Activated naive CD8-positive, alpha-beta T cell treated with anti-CD3 and anti-CD28 coated beads, Interleukin-2, amount 50 U/mL, for 24 hours (primary cell): ENCODE measurements at places on chromosomes 4 and X.

DNA sequence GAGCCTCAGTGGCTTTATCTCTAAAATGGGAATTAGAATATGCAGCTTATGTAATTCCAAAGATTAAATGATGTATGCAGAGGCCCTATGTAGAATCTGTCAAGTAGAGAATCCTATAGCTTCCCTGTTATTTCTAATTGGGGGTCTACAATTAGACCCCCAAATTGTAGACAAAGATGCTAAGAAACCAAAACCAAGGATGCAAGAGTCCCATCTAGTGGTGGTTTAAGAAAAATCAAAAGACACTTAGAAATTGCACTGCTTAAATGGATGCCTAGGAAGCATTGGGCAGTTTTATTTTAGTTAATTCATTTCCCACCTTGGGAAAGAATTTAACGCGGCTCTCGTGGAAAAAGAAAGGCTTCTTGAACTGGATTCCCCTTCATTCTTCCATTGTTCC is 115.2 kb downstream of the GABRA2 start:
- DNase-seq: no peak

- no peak for DNase-seq
Observed at GRCh38 chr4:68997040-68997439, 45.4 kb upstream of the UGT2A3 start.

GRCh38 chr4:3703677-3704521 is 62.3 kb upstream of the ADRA2C start:
- no peak for DNase-seq

GRCh38 chr4:75745721-75746199 is 21.4 kb downstream of the USO1 start:
- DNase-seq: no peak

- no peak for DNase-seq
Observed at GRCh38 chr4:149552601-149553000, 263.0 kb downstream of the IQCM start.

DNA sequence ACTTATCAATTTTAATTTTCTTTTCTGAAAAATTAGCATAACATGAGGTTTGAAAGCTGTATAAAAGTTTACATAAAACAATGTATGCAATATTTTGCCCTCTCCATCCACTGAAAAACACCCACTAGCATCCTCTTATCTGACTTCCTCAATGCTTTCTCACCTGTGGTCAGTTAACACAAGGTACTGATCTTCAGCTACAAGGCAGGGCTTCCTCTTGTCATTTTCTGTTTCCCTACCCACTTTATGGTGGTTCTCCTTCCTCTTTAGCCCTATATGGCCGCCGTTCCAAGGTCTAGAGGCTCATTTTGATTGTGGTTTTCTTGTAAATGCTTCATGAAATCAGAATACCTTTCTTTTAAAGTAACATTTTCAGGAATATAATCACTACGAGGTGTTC is 618.6 kb upstream of the CPEB2 start:
- DNase-seq: no peak

DNA sequence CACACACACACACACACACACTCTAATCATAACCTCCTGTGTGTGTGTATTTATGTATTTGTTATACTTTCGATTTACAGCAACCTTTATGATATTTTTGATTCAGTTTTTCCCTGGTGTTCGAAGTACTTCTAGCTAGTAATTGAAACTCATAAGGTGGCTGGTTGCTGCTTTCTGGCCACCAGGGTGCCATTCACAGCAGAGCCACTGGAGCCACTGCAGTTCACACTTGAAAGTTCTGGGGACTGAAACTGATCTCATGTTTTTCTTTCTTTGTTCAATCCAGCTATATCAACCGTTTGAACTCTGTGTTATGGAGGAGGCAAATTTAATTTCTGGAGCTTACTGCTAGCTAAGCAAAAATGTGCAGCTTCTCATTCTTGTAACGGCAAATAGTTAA is 419.4 kb downstream of the ADGRL3 start:
- DNase-seq: no peak

- DNase-seq: no peak
Observed at GRCh38 chrX:44042751-44043150, 69.6 kb upstream of the NDP start.

DNA sequence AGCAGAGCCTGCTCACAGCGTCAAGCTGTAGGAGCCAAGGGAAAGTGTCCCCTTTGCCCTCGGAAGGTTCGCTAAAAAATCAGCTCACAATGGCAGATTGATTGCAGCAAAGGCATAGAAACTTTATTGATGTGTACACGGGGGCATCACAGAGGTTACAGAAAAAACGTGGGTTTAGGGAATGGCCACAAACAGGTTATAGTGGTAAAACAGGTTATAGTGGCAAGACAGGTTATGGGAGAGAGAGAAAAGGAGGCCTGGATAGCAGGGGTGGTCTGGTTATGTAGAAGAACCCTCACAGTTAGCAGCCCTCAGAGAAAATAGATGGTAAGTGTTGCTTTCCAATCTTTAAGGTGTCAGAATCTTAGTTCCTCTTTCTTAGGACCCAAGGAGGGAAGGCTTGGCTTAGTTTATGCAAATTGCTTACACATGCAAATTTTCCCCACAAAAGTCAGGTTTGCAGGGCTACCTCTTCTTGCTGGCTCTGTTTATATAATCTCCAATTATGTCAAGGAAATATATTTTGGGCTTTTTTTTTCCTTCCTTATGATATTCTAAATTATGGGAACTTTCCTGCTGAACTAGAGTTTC is 113.7 kb downstream of the BMP15 start:
- no peak for DNase-seq

DNA sequence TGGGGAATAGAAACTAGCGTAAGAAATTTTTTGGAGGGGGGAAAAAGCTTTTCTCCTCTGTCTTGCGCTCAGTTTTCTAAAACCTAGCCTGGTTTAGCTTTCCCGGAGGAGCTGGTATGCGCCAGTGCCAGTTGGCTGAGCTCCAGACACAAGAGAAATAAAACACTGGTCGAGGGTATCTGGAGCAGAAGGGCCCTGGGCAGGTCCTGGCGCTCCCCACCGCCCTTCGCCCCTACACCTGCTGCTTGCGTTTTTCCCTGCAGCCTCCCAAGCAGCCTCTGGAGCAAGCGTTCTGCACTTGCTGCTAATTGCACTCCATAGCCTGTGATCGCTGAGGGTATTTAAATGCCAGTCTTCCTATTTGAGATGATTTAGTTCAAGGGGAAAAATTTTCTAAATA is 816 bp downstream of the EREG start:
- DNase-seq: no peak

DNA sequence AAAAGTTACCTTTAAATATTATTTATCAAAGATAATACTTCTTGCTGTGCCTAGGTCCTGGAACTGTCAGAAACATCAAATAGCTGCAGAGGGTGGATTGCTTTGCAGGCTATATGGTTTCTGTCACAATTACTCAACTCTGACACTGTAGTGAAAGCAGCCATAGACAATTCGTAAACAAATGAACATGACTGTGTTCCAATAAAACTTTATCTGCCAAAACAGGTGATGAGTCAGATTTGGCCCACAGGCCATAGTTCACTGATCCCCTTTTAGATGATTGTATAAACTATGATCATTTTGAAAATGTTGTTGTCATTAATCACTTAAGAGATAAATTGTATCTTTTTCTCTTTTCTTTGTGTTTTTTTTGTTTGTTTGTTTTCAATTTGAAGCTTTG is 8.4 kb upstream of the MEPE start:
- DNase-seq: no peak

DNA sequence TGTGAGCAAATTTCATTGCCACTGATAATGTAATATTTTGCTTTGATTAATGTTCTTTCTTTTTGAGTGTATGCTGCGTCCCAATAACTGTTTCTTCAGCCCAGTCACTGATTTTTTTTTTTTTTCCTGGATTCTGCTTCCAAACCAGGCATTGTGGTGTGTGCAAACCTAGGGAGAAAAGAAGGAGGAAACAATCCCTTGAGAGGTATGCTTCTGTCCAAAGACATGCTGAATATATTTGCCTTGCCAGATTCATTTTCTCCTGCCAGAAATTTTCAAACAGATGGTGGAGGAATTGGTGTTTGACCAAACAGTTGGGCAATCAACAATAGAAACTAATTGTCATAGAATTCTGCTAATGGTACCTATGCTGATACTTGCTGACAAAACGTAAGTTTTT is 753.6 kb downstream of the RPA4 start:
- DNase-seq: no peak

DNA sequence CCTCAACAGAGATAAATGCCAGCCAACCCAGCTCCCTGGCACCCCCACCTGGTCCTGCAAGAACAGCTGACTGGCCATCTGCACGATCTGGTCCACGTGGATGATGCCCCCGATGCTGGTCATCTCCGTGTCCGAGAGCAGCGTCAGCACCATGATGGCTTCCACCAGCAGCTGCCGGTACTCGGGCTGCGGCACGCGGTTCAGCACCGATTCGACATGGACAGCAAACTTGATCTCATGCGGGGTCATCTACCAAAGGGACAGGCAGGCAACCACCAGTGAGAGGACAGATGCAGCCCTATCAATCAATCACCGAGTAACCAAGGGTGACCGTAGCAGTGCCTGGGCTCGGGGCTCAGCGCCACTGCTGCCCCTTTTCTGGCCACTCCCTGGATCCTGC is 89.8 kb downstream of the PHKA2 start:
- no peak for DNase-seq

GRCh38 chrX:13932416-13932815 is 97.3 kb downstream of the GEMIN8 start:
- DNase-seq: no peak

DNA sequence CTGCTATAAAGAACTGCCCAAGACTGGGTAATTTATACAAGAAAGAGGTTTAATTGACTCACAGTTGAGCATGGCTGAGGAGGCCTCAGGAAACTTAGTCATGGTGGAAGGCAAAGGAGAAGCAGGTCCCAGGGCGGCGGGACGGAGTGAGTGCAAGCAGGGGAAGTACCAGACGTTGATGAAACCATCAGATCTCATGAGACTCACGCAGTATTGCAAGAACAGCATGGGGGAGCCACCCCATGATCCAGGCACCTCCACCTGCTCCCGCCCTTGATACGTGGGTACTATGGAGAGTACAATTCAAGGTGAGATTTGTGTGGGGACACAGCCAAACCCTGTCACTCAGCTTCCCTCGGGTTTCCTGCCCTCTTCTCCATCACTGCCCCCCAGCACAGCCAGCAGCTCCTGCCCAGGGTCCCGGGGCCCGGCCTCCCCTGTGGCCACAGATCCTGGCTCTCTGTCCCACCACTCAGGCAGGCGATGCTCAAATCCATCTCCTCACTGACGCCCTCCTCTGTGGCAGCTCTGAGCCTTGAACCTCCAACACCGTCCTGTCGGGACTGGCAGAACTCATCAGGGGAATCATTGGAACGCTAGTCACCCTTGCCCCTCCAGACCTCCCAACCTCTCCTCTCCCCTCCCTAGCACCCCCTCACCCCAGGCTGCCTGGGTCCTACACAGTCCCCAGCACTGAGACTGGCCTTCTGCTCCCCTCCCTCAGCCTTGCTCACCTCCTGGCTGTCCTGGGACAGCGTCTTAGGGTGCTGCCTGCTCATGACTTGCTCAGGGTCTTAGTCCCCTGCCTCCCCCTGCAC is 37.6 kb downstream of the FGFRL1 start:
- no peak for DNase-seq

DNA sequence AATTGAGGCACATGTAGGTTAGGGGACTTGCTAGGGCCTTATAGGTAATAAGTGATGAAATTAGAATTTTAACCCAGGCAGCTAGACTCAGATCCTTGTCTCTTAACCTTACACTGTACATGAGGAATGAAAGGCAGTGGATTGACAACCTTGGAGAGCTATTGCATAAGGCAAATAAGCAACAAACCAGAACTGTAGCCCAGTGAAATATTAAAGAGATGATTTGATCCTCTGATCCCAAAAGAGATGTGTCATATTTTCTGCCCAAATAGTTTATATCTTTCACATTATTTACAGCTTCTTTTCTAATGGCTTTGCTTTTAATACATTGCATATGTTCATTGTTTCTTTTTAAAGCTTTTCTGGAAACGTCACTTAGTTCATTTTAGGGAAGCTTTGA is 252.6 kb downstream of the ANK2 start:
- DNase-seq: no peak

DNA sequence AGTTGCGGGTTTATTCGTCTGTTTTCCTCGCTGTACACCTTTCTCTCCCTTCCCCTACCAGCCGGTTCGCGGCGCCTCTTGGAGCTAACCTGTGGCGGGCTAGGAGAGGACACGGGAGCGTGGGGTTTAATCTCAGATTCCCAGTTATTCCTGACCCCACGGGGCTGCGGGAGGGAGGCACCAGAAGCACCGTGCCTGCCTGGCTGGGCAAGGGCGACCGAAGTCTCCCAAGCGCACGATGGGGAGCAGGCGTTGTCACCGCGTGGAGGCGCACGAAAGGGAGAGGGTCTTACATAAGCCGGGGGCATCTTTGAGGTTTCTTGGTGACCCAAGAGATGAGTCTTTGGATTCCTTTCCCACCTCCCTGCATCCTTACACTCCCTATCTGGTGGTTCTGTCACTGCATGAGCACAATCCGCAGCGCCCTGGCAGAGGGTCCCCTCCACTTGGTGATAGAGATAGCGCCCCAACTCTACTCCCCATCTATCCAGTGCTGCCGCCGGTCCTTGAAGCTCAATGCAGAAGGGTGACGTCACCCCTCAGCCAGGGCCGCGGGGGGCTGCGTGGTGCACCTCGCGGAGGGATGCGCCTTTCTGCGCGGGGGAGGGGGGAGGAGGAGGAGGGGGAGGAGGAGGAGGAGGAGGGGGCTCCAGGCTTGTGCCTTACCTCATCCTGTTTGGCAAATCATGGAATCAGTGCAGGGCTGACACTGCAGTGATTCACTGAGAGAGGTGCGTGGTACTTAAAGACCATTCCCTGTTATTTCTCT is 793 bp downstream of the TSPAN7 start:
- peak; percentile 4 for DNase-seq

GRCh38 chrX:133995759-133996158 is 10.4 kb upstream of the GPC3 start:
- no peak for DNase-seq

DNA sequence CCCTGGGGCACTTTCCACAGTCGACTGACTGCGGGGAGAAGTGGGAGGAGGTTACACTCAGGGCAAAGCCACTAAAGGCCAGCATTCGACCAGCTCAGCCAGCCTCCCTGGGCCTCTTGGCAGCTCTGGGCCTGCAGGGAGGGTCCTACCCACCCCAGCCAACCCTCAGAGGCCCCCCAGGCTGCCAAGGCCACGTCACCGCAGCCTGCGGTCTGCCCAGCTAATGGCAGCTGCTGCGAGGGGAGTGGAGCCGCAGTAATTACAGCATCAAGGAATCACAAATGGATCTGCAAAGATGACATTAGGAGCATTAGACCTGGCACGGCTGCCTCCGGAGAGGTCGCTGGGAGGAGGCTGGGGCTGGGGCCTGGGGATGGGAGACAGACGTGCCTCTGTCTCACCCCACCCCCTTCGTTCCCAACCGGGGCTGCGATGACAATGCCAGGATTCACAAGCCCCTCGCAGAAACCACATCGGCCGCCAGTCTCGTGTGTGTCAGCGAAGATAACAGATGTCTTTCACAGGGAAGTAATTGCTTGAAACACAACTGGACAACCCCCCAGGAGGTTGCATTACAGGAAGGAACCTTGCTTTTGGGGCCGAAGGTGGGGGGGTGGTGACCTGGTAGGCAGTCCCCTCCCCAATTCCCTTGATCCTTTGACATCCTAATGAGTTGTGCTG is 367.6 kb downstream of the BCOR start:
- DNase-seq: no peak
